Activated CD8-positive, alpha-beta memory T cell treated with anti-CD3 and anti-CD28 coated beads for 4 hours (primary cell): ENCODE measurements at places on chromosomes 7 and 10.

- DNase-seq = no peak
Observed at GRCh38 chr10:63286340-63286739, 153.2 kb downstream of the NRBF2 start.

DNA sequence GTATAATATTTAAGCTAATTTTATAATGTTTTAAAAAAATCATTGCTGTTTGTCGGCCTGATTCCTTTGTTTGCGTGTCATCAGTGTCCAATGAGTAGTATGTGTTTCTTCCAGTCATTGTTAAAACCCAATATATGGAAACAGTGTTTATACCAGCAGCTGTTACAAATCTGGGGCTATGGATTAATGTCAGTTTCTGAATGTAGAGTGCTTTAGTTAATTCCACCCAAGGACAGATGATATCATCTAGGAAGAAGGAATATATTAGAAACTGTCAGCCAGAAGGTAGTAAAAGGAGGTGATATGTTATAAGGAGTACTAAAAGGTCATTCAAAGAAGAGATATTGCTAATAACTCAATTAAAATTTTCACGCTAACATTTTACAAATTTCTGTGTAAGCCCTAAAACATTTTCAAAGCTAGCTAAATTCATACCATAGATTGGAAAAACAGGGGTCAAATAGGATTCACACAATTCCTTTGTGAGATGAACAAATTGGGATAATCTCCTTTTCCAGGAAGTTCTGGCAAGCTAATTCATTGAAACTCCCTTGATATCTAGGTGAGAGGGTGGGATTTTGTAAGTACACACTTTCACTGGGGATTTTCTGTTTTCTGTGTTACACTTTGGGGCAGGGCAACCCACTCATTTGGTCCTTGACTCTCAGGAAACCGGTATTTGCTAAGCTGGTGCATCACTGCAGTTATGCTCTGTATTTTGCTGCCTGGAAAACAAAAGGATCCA, 448.8 kb downstream of the LRMDA start:
- no peak for DNase-seq

GRCh38 chr10:88830643-88831268, 20.9 kb downstream of the ANKRD22 start:
- DNase-seq = no peak

- DNase-seq = no peak
Observed at GRCh38 chr10:14309593-14309992, 21.1 kb downstream of the FRMD4A start.

GRCh38 chr7:37703361-37703760, 19.8 kb downstream of the GPR141 start:
- no peak for DNase-seq

DNA sequence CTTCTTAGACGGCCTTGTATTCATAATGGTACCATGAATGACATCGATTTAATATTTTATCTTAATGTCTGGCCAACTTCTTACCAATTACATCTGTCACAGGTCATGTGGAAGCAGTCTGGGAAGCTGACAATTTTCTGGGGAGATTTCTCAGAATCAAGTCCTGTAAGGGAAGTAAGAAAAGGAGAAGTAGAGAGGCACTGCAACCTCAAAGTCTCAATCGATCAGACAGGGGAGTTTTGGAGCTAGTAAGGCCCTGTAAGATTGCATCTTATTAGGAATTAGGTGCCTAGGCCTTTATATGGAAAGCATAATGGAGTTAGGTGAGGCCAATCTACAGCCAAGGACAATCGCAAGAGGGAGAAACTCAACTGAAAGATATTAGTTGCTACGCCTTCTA, 694.6 kb upstream of the SORCS1 start:
- no peak for DNase-seq

GRCh38 chr10:120683454-120683853, 167.7 kb upstream of the WDR11 start:
- DNase-seq = no peak

GRCh38 chr10:31721096-31721495, 207.5 kb downstream of the ARHGAP12 start:
- DNase-seq = no peak

DNA sequence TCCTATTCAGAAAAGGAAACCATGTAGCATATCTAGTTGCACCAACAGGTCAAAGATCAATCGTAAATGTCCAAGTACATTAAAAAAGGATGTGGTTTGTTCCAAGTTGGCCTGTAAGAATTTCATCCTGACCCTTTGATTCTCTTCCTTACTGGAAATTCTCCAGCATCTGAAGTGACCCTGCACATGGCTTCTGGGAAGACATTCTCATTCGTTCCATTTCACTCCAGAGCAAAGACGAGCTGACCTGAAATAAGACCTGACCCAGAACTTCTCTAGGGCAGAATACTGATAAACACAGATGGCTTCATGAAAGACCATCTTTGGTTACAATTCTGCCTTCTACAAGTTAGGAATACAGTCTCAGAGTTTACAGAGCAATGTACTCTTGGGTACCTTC, 39.8 kb downstream of the ASB4 start:
- DNase-seq = no peak

- DNase-seq = no peak
Observed at GRCh38 chr7:125530553-125530952, 600.9 kb upstream of the POT1 start.

DNA sequence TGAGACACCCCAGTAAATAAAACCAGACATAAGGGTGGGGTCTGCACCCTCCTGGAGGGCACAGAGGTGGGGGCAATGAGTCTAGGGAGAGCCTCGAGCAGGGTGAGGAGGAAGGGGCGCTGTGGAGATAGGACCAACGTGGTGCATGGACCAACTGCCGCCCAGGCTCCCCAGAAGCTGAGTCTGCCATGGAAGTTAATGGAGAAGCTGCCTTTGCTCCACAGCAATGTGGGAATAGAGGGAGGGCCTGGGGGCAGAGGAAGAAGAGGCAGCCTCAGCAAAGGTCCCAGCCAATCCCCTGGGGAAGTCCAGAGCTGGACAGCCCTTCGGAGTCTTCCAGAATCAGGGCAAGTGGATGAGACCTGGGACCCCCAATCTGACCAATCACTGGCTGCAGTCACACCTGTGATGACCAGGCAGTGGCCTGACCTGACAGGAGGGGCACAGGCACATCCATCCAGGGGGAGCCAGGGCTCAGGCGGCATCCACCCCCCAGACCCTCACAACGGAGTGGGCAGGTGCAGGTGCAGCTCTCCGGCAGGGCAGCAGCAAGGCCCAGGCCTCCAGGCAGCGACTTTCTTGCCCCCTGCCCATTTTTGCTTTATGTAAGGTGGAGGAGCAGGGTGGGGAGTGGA, 242.2 kb upstream of the PPP2R2D start:
- DNase-seq = no peak

DNA sequence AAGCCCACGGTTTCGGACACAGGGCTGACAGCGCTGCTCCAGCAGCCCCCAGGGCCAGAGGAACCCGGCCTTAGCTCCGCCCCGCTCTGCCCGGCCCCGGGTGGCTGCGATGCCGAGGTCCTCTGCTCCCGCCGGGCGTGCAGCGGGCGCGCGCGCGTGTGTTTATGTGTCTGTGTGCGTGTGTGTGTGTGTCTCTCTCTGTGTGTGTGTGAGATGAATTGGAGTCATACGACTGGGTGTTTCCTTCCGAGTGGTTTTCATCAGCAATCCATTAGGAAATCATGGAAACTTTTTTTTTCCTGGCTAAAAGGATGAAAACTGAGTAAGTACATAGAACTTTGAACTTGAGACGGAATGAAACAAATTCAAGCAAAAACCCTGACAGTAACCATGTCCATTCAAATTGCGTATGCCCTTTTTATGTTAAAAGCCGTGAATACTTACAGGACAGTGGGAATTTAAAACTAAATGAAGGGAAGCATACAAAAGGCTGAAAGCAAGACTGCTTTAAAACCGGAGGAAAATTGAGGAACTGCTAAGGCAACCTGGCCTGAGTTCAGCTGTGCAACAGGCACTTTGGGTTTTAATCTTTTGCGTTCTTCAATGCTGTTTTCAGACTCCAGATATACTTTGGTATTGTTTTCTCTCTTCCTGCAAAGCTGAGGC, at the start of gene CPED1:
TSS of gene CPED1 (plus strand) at position 121 of the 666 bp plus-strand sequence. CDS start 911 bp downstream, outside the sequence.
- DNase-seq = no peak

DNA sequence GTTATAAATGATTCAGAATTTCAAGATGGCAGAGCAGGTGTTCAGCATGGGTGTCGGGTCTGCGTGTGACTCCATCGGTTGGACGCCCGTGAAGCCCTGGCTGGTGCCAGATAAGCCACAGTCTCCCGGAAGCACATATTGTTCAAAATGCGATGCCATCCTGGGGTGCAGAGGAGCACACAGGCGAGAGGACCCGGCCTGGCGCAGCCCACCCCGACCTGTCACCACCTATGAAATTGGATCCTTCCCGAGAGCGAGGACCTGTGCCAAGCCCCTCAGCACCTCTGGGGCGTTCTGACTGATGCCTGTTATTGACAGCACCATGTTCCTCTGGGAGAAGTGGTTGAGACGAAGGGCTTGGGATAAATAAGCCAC, 110.1 kb downstream of the ACTR3B start:
- DNase-seq = no peak

- DNase-seq = no peak
Observed at GRCh38 chr10:70437721-70438120, 3.8 kb downstream of the NODAL start.

GRCh38 chr10:91495402-91495801, 85.3 kb downstream of the HECTD2 start:
- DNase-seq = no peak

GRCh38 chr7:30647589-30648364, 34.5 kb downstream of the CRHR2 start:
- no peak for DNase-seq

GRCh38 chr7:44534087-44534486, 7.0 kb downstream of the NPC1L1 start:
- DNase-seq = no peak

DNA sequence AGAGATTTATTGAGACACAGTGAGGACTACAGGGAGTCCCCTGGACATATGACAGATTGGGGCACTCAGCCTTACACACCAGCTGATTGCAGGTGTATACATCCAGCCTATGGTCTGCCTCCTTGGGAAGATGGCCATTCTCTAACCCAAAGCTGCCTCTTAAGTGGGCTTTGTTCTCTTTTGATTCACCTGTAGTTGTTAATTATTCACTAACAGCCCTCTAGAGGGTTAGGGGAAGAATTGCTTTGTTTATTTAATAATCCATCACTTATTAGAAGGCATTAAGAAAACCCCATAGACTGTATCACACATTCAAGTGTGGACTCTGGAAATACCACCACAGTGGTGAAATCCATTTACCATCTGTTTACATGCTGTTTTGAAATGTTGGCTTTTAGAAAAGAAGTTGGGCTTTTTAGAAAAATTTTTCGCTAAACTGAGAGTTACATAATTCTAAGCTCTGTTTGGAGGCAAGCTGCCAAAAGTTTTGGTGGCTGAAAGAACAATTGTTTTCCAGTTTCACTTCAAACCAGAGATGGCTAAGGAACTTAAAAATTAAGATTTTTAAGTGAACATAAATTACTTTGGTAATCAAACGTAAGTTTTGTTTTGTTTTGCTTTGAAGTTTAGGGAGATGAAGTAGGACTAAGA, 379.1 kb downstream of the ADRA2A start:
- DNase-seq = no peak

DNA sequence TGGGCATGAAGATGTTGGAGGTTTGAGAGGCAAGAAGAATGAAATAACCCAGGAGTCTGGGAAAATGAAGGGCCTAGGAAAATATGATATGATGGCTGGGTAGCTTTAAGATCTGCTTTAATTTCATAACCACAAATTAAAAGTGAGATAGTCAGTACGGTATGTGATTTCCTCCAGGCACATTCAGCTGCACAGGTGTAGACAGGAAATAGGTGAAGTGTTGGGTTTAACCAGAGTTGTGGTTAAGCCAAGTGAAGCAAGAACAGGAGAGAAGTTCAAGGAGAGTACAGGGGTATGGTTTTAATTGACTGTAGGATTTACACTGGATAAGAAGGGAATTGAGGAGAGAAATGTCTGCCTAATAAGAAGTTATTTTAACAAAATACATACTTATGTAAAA, 2.6 kb downstream of the PNLIPRP3 start:
- DNase-seq = no peak

- DNase-seq = no peak
Observed at GRCh38 chr10:30565449-30565848, 64.1 kb downstream of the LYZL2 start.

GRCh38 chr10:96992721-96993120, 160.6 kb downstream of the LCOR start:
- DNase-seq = no peak

GRCh38 chr10:114825513-114826253, 4.1 kb downstream of the FHIP2A start:
- no peak for DNase-seq

DNA sequence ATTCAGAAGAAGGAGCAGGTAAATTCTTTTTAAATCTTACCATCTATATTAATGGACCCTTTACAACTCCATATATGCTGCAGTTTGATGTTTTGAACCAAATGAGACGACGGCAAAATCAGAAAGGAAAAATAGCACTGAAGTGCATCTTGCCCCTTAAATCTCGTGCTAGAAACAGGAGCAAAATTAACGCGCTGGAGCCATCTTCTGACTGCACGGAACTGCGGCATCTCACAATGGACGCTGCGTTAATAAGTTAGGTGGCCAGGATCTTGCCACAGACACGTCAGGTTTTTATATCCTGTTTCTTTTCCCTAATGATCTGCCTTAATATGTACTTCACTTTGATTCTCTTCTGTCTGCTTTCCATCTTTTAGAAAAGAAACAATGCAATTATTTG, 354.5 kb downstream of the TFEC start:
- DNase-seq = no peak

DNA sequence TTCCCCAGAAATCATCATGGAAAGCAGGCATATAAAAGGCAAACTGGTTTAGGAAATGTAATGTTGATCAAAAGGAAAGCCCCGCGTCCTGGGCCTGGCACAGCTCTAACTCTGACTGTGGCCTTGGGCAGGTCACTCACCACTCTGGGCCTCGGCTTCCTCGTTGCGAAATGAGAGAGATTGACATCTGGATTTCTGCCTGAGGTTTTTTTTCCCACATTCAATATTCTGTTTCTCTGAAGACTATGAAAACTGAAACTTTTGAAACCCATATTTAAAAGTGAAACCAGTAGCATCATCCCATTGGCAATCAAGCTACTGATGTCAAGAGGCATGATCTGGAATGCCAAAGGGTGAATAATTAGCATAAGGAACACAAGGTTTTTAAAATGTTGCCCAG, 369.7 kb upstream of the NPVF start:
- DNase-seq = no peak
